HS-27A (cell line): ENCODE measurements at places on chromosomes 5 and 9.

DNA sequence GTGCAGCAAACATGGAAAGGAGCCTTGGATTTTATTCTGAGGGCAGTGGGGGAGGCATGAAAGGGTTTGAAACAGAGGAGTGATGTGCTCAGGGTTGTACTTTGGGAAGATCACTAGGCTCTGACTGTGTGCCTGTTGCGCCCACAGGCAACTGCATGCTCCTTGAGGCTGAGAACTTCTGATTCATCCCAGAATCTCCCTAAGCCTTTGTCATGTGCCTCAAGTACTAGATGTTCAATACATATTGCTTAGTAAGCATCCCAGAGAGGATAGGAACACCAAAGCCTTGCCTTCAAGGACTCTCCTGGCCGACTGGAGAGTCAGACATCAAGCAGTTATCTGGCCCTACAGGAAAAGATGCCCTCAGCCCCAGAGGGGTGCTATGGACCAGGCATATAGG, 54.1 kb downstream of the ARHGEF37 start:
- DNase-seq: no peak

DNA sequence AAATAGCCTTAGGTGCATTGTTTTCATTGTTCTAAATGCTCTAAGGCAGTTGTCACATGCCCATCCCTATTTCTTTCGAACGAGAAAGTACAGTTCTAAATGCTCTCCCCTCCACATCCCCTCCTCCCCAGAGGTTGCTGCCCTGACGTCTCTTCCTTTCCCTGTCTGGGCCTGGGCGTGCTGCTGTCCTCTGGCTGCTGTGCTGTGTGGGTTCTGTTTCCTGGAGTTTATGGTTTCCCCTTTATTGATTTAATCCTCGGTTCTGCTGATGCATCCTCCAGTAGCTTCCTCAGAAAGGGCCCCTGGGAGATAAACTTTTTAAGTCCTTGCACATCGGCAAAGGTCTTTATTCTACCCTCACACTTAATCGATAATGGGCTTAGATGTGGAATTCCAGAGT, 48.8 kb downstream of the MVB12B start:
- no peak for DNase-seq

DNA sequence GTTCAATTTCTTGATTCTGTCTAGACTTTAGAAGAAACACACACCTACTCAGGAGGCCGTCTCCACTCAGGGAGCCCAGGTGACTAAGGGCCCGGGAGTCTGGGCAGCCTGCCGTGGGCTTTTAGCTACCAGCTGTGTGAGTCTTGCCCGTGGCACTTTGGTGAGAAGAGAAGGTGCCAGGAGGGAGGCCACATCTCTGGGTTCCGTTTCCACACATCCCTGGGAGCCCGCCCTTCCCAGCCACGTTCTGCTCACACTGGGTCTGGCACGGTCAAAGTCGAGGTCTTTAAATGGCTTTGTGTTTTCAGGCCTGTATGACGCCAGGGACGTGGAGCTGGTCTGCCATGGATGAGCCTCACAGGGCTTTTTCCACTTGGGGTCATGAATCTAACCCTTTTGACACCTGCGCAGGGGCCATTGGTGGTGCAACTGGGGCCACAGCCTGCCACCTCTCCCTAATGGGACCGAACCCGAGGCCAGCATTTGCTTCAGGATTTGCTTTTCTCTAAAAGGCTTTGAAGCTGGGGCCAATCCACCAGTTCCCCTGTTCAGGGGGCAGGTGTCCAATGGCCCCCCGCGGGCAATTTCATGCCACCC, 17.2 kb upstream of the FCN2 start:
- DNase-seq: no peak

GRCh38 chr5:143758750-143759149, 53.2 kb upstream of the HMHB1 start:
- no peak for DNase-seq

- DNase-seq: no peak
Observed at GRCh38 chr9:116691607-116692006, 4.5 kb downstream of the TRIM32 start.

DNA sequence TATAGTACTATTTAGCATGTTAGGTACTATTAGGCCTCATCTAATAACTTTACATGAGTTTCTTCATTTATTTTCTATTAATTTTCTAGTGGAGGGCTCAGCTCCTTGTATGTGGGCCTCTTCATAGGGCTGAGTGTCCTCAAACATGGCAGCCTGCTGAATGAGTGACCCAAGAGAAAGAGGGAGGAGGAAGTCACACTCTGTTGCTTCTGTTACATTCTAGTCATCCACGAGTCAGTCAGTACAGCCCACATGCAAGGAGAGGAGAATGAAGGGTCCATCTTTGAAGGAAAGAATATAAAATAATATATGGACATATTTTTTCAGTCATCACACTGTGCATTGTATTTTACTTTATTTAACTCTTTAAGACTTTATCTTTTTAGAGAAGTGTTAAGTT, 66.6 kb upstream of the NR3C1 start:
- DNase-seq: no peak

- DNase-seq: no peak
Observed at GRCh38 chr5:112861638-112861985, 525 bp downstream of the SRP19 start.
